ENCODE measurements at places on chromosomes 7 and 10.

- no peak for DNase-seq
These were observed 15.5 kb upstream of the STEAP4 start for GRCh38 chr7:88322151-88322550.

- DNase-seq: no peak
These were observed 234.1 kb downstream of the PTEN start for GRCh38 chr10:88097536-88097935.

- DNase-seq: no peak
These were observed 12.8 kb downstream of the UBE2D4 start for GRCh38 chr7:43938892-43939482.

DNA sequence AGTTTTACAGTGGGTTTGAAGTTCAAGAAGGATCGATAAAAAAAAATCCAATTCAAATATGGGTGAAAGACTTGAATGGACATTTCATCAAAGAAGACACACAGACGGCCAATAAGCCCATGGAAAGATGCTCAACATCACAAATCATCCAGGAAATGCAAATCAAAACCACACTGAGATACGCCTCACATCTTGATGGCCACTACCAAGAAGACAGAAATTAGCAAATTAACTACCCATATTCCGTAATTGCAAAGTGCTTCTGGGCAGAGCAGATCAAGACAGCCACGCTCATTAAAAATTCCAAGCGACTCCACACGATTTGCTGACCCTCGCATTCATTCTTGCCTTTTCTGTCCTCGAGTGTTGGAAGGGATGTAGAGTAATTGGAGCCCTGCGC lies 34.1 kb upstream of the PPP2R2D start:
- DNase-seq: no peak

DNA sequence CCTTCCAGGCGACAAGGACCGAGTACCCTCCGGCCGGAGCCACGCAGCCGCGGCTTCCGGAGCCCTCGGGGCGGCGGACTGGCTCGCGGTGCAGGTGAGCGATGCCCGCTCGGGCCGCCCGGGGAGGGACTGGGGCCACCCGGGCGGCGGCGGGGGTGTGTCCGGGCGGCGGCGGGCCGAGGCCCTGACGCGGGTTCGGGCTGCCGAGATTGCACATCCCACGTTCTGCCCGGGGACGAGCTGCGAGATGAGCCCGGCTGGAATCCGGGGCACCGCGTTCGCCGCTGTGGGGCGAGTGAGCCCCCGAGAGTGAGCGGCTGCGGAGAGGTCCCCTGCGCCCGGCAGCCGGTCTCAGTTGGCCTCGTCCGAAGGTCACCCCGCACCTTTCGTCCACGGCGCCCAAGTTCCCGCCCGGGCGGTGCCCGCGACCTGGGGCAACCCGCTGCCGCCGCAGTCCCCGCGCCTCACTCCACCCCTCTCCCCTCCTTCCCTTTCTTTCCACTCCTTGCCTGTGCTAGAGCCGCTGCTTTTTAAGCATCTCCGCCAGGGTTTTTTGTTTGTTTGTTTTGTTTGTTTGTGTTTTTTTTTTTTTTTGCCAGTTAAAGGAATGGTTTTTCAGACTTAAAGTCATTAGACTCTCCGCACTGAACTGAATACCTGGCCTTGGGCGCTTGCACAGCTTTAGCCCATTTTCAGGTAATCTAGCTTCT lies 515 bp downstream of the RALA start:
- peak; percentile 20 for DNase-seq

DNA sequence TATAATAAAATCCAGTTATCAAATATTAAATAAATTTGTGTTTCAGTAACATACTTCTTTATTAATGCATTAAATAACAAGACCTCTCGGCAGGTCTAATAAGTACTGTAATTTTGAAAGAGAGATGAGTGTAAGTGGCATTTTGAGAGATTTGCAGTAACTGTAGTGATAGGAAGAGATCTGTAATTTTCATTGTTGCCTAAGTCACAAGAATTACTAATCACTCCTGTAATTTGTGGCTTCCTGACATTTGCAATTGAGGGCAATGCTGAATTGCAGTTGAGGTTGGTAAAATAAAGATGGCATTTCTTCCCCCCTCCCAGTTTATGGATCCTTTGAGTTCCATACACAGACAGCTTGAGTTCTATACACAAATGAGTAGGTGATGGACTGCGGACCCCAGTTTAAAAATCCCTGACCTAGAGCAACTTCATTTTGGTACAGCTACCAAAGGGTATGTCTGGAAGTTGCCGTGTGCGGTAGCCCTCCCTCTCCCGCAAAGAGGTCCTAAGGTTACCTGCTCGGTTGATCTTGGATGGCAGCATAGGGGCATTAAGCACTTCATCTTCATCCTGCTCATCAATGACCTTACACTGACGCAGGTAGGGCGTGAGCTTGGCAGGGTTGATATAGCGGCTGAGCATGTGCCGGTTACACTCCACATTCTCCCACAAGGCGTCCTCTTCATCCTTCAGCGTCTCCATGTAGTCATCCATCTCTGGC lies 96.4 kb downstream of the CARD11 start:
- DNase-seq: no peak

GRCh38 chr7:17646253-17646956 lies 293.9 kb downstream of the SNX13 start:
- DNase-seq: peak; percentile 33

DNA sequence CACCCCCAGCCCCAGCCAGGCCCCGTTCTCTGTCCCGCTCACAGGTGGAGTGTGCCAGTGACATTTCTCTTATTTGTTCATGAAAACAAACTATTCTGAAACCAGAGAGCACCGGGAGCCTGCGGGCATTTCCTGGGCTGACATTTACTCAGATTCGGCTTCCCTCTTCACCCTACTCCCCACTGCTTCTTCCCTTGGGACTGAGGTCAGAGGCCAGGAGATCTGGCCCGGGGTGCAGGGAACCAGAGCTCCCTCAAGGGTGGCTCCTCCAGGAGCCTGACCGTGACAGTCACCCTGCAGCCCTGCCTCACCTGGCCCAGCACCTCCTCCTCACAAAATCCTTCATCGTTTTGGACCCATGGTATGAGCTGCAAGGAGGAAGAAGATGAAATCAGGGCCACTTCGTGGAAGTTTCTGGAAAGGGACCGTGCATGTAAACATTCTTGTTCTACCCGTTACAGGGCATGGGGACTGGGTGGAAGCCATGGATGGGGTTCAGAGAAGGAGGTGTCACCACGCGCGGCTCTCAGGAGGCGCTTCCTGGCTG lies 12.2 kb downstream of the BHLHA15 start:
- no peak for DNase-seq

DNA sequence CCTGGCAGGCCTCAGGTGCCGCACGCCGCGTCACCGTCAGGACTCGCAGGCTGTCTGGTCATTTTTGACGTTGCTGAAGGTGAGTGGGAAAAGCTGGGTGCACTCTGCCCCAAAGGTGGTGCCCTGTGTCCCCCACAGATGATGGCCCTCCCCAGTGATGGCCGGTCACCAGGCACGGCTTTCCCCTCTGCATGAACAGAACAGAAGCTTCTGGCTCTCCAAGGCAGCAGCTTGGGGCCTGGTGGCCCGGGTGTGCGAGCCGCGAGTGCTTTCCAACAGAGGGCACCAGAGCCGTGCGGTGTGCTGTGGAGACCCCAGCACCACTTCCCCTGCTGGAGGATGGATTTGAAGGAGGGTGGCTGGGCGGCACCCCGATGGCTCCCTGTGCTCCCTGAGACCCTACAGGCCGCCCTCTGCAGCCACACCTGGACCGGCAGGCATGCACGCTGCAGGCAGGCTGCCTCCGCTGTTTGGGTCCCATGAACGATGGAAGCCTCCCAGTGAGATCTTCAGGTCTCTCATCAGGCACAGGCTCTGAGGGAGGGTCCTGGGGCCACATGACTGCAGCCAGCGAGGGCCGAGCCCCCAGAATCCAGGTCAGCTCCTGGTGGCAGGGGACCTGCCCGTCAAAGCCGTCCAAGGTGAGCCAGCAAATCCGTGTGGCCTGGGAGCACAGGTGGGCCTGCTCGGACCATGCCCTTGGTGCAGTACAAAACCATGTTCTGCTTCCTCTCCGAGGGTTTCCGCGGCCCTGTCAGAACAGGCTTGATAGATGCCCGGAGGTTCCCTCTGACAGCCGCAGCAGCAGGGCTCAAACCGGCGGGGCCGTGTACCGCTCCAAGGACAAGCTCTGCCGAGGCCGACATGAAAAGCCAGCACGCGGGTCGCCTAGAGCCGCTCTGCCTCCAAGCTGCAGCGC lies 195.4 kb downstream of the EBF3 start:
- DNase-seq: no peak

DNA sequence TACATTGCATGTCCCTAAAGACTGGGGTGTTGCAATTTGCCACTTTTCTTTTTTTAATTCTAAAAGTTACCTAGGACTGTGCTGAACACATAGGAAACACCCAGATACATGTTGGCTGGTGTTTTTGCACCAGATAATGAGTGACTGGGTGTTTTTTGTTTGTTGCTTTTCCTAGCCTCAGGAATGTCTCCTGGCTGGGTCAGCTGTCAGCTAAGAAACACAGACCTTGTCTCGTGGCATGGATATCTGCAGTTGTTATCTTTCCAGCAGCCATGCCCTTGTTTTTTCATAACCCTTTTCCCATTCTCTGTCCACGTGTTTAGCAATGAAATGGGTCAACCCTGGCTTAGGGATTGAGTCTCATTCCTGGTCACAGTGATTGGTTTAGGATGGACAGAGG lies 433.9 kb upstream of the ZMIZ1 start:
- no peak for DNase-seq

- DNase-seq: no peak
These were observed 557.9 kb downstream of the KCNMA1 start for GRCh38 chr10:77079592-77080300.

All from brain (organoid and tissue), 16 donors.